ENCODE measurements at places on chromosomes 7 and 10.

DNA sequence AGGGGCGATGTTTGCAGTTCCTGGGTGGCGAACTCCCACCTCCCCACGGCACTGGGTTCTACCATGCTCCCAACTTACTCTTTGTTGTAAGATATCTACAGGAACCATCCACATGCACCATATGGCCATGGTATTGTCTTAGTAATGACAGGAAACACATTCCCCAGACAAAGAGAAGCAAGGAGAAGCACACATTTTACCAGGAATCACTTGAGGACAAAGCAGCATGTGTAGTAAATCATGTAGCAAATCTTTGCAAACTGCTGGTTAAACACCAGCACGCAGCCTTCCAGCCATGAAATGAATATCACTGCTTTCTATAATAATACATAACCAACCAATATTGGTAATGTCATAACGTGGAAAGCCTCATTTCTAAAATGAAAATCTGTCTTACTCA lies 101.2 kb downstream of the NRP1 start:
- no peak for DNase-seq

DNA sequence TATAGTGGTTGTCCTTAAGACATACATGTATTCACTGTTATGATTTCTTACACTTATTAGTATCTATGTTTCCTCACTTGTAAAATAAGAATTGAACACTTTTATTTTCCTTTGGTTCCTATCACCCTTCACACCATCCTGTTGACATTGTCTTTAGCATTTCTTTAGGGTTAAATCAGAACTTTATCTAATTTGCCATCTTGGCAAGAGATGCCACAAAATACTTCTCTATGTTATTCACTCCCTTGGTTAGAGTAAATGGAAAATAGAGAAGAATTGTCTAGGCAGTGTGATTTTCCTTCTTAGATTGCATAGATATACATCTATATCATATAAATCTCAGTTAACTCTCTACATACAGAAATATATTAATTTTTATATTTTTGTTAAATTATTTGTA lies 204.7 kb downstream of the SEMA3D start:
- no peak for DNase-seq

DNA sequence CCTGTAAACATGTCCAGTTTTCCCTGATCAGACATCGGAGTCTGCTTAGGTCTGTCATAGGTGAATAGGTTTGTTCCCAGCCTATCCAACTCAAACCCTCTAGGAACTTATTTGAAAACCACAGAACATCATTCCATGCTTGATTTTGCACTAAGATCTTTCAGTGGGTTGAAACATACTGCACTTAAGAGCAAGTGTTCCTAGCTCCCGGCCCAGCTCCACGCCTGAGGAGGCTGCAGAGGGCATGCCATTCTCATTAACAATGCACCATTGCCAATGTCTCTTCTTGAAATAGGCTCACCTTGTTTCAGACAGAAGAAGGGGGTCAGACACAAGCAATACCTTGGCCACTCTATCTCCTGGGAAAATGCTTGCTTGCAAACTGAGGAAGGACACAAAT lies 78.0 kb upstream of the EGR2 start:
- no peak for DNase-seq

- no peak for DNase-seq
Measured at GRCh38 chr10:97028126-97028831, 157.5 kb downstream of the SLIT1 start.

DNA sequence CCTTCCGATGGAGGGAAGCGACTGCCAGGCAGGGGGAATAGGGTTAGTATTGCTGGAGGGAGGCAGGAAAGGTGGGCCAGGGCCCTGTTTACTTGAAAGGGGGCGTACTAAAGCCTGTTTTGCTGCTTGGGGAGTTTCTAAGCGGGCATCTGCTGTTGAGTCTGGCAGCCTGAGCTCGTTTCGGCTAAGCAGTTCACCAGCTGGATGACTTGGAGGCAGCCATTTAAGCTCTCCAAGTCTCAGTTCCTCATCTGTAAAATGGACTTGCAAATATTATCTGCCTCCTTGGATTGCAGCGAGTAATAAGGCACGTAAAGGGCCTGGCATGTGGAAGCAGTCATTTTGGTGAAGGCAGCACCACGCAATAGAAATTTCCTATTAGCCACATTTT lies 44.0 kb downstream of the LDB3 start:
- no peak for DNase-seq

- DNase-seq, result no peak
Measured at GRCh38 chr10:71423250-71423649, 26.5 kb downstream of the CDH23 start.

DNA sequence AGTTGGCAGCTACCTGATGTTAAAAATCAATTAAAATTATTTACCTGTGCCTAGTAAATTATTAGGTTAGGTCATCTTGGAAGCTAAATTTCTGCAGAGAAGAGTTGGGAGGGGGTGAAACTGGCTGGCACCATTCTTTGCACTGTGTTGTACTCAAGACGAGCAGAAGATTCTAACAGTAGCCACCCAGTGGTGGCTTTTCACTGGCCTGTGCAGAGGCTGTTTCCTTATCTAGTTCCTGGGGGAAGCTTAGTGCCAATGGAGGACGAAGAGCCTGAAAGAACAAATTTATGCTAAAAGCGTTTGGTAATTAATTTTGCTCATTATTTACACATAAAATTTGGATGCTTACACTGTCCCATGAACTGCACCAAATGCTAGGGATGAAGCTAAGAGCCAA lies 595.3 kb downstream of the XPNPEP1 start:
- no peak for DNase-seq

- DNase-seq, result no peak
Measured at GRCh38 chr7:123994449-123994848, 38.4 kb downstream of the TMEM229A start.

- DNase-seq, result no peak
Measured at GRCh38 chr10:79270466-79271246, 76.6 kb upstream of the PPIF start.

DNA sequence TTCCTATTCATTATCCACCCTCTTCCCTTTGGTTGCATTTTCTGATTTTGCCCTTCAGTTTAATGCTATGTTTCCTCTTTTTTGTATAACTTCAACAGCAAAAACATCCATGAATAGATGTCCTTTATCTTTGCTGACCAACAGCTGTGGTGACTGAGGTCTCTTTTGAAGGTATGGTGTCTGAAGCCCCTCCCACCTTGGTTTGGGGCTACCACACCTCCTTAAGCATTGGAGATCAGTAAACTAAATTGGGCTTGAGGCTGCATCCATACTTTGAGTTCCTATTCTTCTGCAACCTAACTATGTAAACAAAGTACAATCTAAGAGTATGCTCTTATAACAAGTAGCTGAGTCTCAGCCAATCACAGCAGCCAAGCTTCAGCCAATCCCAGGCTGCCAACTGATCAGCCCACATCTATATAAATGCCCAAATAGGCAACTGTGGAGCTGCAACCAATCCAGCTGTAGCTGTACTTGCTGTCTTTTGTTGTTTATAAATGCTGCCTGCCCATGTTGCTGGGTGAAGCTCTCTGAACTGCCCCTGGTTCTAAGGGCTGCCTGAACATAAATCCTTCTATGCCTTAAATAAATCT lies 69.4 kb upstream of the PDLIM1 start:
- no peak for DNase-seq

DNA sequence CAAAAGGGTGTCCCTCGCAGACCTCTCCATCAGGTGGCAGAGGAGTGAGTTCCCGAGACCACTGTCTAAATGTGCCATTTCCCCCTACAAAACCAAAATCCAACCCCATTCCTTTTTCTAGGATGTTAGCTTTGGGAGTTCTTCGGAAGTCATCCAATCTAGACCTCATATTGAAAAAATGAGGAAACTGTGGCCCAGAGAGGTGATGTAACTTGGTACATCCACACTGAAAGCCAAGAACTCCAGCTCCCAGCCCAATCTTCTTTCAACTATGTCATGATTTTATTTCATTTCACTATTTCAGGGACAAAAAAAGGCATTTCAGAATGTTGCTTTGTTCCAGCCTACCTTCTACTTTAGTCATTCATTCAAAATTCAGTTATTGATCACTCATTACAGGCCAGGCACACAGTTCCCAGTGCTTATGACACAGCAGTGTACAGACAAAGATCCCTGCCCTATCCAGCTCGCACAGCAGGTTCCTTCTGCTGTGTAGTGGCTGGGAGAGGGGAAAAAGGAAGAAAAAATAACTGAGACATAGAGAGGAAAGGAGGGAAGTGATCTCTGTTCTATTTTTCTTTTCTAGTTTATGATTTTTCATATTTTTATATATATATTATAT lies 35.8 kb downstream of the SCRN1 start:
- DNase-seq, result no peak

DNA sequence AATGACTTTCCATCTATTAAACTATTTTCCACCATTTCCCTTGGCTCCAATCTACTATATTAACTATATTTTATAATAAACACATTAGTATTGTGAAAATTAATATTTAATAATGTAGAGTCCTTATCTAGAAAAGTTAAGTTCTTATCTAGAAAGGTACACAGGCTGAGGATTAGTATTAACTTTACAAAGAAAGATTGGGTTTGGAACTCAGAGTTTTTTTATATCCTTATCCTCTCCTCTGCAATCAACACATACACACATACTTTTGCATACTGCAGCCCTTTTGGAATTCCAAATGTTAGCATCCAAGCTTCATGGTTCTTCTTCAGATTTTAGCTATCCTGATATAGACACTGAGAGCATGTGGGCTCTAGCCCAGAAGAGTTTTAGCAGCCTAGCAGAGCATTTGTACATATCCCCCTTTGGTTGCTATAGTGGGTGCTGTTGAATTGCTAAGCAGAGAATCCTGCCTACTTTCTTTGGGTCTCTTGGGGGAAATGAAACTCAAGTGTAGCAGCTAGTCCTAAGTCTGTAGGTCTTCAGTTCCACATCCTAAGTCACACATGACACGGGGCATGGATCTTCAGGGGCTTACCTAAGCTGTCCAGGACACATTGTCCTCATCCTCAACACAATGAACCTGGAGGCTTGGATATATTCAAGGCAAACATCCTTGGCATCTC lies 874.6 kb downstream of the LRMDA start:
- DNase-seq, result no peak

- no peak for DNase-seq
Measured at GRCh38 chr7:3078514-3078913, 34.8 kb upstream of the CARD11 start.

- no peak for DNase-seq
Measured at GRCh38 chr10:458421-458851, 231.0 kb downstream of the DIP2C start.

GRCh38 chr10:18474118-18474455 lies 177.3 kb downstream of the NSUN6 start:
- no peak for DNase-seq

- no peak for DNase-seq
Measured at GRCh38 chr10:124340033-124340760, 78.5 kb downstream of the OAT start.
